ENCODE measurements at places on chromosomes 13 and 19. TPM values are rescaled to one million over a fixed set of nuclear protein-coding genes. Genes with fewer than 3 reads are reported as not detected.

DNA sequence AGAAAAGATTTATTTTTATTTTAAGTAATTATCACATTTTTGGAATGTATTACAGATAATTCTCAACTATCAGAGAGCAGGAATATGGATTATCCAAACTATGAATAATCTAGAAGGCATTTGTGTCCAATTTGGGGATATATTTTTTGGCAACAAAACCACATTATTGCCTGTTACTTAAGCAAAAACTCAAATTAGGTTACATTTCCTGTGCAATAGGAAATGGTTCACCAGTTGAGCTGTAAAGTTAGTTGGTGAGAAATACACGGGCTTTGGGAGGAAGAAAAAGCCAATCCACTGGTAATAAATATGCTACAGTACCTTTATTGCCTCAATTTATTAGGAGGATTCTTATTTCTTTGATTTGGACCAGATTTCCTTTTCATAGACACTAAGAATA is 1075.2 kb downstream of the PCDH9 start:
- no peak for DNase-seq

- no peak for DNase-seq
These were observed 15.5 kb upstream of the OLFM4 start for GRCh38 chr13:53013113-53013512.

- no peak for DNase-seq
These were observed 90.2 kb downstream of the RAB20 start for GRCh38 chr13:110471156-110471832.

DNA sequence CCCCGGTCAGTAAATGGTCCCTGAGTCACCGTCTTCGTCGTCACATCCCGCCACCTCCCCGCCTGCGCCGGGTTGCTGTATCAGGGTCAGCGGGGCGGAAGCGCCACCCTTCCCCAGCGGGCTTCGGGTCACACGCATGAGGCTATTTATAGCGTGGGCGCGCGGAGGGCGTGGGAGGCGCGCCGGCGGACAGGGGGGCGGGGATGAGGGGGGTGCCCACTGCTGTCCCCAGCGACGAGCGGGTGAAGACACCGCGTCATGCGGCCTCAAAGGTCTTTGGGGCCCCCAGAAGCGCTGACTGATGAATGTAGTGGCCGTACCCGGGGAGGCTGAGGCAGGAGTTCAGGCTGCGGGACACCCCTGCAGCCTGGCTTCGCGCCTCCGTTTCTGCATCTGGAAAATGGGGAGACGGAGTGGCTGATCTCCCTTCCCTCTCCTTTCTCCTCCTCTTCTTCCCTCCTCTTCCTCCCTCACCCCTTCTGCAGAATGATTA is 7.9 kb downstream of the UNC13A start:
- DNase-seq = peak; percentile 62

Gene SH2D3A
- 35.7 TPM for total RNA-seq

- DNase-seq = no peak
These were observed 485 bp downstream of the CRYL1 start for GRCh38 chr13:20525144-20525600.

Gene RCBTB1
- 20.6 TPM for total RNA-seq

DNA sequence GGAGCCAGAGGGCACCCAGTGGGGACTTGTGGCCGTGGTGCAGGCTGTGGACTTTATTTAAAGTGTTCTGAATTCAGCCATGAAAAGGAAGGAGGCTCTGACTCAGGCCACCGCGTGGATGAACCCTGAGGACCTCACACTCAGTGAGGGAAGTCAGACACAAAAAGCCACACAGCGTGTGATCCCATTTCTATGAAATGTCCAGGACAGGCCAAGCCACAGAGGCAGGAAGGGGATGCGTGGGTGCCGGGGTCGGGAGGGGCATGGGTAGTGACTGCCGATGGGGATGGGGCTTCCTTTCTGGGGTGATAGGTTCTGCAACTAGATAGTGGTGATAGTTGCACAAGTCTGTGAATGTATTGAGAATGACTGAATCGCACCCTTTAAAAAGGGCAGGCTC is 8.7 kb upstream of the ZBTB7A start:
- DNase-seq = no peak

Gene PSG3
- not detected for total RNA-seq

Gene MAST3
- total RNA-seq = 36.7 TPM

- DNase-seq = no peak
These were observed 77.6 kb downstream of the KDM4B start for GRCh38 chr19:5046339-5047039.

DNA sequence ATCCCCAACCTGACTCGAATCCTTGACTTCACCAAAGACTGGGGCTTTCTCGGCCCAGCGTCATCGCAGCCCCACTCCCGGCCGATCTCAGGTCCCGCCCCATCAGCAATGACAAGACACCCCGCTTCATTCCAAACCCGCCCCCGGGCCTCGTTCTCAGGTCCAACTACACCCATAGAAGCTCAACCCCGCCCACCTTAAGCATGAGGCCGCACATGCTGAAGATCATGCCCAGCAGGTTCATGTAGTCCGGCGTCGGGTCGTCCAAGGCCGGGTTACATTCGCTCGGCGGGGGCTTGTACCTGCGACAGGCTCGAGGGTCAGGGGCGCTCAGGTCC is 2.3 kb downstream of the WDR83 start:
- DNase-seq = peak; percentile 68

DNA sequence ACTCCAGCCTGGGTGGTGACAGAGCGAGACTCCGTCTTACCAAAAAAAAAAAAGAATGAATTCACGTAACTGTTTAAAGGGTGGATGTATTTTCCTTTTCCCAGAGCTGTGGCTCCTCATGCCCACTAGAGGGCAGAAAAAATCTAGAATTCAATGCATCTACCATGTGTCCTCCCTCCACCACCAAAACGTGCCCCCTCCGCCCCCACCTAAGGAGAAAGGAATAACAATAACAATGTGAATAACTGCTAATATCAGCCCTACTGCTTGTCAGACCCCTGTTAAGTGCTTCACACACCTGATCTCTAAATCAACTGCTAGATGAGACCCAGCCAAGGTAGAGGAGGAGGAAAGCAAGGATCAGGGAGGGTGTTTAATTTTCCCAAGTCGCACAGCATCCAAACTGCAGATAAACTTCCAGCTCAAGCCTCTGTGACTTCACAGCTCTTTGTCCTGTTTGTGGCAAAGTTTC is 20.2 kb upstream of the PNMA8B start:
- DNase-seq = peak; percentile 36

GRCh38 chr13:106110241-106110855 is 425.1 kb downstream of the EFNB2 start:
- DNase-seq = no peak

Gene PRKCG
- not detected for total RNA-seq

DNA sequence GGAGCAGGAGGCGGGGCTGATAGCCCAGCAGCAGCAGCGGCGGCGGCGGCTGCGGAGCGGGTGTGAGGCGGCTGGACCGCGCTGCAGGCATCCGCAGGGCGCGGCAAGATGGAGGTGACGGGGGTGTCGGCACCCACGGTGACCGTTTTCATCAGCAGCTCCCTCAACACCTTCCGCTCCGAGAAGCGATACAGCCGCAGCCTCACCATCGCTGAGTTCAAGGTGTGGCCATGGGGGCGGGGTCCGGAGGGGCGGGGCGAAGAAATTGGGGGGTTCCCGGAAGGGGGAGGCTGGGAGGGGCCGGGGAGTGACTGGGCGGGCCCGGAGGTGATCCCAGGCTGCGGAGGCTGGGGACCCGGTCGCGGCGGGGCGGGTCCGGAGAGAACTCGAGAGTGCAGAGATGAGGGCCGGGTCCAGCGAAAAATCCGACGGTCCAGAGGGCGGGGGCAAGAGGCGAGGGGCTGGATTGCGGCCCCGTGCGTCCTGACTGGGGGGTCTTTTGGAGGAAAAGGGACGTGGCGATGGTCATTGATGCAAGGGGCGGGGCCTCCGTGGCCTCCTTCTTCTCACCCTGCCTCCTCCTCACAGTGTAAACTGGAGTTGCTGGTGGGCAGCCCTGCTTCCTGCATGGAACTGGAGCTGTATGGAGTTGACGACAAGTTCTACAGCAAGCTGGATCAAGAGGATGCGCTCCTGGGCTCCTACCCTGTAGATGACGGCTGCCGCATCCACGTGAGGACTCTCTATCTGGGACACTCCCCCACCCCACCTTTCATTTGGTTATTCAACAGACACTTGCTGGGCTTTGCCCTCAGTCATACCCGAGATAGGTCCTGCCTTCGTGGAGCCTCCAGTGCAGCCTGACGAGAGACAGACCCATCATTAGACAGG is at the start of gene TBCB:
TBCB (plus strand) TSS at position 16 of the 891 bp plus-strand sequence; CDS start at position 109, 93 bp downstream.
- DNase-seq = no peak

Gene KASH5
- total RNA-seq = not detected

Gene PIP5K1C
- 18.9 TPM for total RNA-seq

GRCh38 chr19:28436320-28436719 is 776.6 kb downstream of the UQCRFS1 start:
- no peak for DNase-seq

Gene TSHZ3
- 1.00 TPM for total RNA-seq

GRCh38 chr19:40163541-40164129 is 27.6 kb upstream of the MAP3K10 start:
- no peak for DNase-seq

DNA sequence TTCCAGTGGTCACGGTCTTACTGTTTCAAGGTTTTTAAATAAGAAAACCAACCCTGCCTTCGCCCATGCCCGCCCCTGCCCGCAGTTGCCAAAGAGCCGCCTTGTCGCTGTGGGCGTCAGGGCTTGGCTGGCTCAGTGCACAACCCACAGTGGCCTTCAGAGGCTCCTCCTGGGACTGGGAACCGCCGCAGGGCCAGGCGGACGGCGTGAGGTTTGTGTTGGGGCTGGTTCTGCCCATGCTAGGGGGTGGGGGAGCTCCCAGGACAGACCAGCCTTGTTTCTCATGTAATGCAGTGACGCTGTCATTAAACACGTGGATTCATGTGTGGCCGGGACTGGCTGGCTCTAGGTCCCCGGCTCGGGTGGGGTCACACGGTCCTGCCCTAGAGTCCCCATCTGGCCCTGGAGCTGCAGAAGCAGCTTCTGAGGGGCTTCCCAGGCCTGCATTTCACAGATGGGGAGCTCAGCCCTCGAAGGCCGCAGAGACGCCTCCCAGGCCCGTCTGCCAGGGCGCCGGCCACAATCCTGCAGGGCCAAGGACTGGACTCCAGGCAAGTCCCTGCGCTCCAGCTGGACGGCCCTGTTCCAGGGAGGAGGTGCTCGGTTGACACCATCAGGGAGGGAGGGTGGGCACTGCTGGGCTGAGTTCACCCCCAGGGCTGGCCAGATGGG is 2.4 kb upstream of the TEKTIP1 start:
- DNase-seq = no peak

DNA sequence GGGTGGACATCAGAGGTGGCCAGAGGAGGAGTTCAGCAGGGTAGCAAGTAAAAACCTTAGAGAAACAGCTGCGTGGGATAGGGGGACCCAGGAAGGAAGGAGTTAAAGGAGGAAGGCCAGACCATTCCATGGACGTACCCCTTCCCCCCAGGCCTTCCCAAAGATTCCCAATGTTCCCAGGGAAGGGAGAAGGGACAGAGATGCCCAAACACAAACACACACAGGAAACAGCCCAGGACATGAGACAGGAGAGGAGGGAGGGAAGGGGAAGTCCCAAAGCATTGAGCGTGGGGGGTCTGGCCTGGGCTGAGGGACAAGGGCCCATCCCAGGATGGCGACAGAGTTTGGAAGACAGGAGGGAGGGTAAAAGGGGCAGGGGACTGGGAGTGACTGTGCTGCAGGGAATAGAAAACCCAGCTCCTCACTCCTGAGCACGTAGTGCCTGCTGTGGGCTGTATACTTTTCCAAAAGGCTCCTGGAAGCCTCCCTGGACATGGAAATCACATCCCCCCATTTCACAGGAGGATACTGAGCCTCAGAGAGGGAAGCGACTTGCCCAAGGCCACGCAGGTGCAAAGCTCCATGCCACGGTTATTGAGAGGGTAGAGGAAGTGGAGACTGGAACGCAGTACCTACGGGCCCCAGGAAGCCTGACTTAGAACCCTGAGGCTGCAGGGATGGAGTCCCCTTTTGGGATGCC is 1.1 kb downstream of the SYDE1 start:
- DNase-seq = no peak

Gene KRTDAP
- not detected for total RNA-seq

DNA sequence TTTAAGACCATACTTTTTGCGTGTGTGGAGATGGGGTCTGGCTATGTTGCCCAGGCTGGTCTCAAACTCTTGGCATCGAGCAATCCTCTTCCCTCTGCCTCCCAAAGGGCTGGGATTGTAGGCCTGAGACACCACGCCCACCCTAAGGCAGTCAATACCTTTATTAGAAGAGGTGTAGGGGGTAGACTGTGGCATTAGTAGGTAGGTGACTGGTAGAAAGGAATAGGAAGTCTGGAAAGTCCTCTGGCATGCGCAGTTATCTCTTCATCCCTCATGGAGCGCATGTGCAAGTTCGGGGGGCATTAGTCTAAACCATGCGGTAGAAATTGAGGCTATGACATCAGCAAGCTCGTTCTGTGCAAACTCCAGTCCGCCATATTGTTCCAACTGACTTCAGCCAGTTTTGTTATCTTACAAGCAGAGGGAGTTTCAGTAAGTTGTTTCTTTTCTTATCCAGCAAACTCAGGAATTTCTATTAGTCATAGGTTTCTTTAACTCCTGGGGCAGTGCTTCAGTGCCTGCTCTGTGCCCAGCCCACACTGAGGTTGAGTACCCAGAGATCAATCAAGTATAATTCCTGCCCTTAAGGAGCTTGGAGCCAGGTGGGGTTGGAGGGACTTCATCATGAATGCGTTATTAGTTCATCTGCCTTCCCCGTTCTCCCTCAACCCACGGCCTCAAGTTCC is 7.3 kb upstream of the RANBP3 start:
- DNase-seq = no peak

GRCh38 chr19:13610039-13610691 is 103.9 kb upstream of the CACNA1A start:
- no peak for DNase-seq

DNA sequence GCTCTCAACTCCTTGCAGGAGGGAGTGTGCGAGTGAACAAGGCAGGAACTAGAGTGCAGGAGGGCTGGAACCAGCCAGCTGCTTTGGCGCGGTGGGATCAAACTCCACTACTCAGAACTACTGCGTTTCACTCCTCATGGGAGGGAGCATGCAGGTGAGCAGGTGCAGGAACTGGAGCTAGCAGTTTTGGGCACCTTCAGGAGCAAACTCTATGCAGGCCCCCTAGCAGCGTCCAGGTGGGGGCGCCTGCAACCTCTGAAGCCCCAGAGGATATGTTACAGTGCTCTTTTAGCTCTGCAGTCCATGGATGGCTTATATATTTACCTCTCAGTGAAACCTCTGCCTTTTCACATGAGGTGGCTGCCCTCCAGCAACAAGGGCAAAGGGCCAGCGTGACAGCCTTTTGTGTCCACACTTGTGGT is 1303.4 kb downstream of the PCDH9 start:
- DNase-seq = no peak

Measured in activated naive CD8-positive, alpha-beta T cell treated with anti-CD3 and anti-CD28 coated beads, Interleukin-2, amount 10 ng/mL, durations not matched to agents 7 days and 5 days (primary cell).